ENCODE measurements at places on chromosomes 3 and 15.

- DNase-seq = no peak
Measured at GRCh38 chr3:12705981-12706380, 42.1 kb upstream of the RAF1 start.

DNA sequence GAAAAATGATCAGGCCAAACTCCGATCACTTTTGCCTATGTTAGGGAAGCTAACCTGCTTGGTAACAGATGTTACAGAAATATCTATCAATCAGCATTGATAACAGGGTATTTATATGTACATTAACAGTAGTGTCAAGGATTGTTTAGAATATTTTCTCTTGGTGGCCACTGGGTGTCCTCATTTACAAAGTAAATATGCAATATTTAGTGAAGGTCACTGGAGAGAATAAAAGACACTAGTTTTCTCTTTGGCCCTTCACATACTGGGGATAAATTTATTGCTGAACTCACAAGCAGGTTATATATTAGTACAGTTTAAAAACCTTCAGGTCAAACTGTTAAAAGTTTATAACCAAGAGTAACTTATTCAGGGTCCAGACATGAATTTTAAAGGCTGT lies 69.0 kb downstream of the TIGIT start:
- peak; percentile 43 for DNase-seq

DNA sequence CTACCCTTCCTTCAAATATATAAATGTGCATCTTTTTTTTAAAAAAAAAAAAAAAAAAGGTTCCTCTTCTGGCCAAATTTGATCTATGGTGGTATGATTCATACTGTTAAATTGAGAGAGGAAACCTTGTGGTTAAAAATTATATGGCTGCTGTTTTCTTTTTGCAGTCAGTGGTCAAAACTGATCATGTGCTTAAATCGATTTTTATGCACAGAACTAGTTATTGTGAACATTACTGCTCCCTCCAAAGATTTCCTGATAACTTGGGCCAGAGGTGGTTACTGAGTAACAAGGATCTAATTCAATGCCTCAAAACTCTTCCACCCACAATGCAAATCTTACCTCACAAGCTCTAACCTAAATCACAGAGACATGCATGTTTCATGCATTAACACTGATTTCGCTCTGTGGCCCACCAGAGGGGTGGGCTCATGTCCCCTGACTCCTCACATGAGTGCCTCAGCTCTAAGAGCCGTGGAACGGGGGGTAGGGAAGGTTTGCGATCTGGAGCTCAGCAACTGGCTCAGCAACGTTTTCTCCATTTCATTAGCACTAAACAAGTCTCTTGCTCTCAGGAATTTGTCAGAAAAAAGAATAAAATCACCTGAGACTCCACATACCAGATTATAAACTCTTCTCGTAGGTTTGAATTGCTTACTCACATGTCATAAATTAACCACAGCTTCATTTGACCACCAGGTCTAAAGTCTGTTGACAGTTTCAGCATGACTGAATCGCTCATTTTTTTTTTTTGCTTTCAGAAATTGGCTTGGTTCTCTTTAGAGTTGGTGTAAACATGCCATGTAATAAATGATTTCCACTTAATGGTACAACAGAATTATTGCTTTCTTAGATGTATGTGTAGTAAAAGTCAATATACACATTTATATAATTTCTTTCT lies 280.4 kb downstream of the CD47 start:
- DNase-seq = no peak

DNA sequence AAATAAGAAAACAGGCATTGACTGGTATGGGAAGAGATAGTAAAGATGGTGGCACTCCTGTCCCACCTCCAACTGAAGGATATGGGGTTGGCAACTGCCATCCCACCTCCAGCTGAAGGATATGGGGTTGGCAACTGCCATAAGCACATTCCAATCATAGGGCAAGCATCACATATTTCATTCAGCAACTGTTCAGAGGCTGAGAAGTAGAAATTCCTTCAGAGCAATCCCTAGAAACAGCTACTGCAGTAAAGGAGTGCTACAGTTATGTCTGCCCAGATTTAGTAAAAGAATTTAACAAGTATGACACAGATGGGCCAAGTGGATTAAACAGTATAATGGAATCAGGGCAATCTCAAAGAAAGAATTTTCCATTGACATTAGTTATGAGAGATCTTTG lies 156.8 kb downstream of the IMPG2 start:
- DNase-seq = no peak

DNA sequence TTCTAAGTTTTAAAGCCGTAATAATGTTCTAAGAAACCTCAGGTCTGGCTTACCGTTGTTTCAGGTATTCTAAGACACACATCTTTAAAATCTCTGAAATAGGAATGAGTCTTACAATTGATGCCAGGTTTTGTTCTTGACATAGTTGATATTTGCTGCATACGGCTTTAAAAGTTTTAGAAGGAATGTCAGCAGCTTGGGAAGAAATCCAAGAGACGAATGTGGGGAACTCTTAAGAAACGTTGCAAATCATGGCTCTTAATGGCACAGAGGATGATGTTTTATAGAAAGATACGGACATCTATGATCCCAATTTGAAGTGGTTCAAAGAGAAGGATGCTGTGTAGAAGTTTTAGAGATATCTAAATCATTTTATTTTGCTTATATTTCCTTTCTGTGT lies 11.5 kb downstream of the NUDT16 start:
- DNase-seq = no peak

DNA sequence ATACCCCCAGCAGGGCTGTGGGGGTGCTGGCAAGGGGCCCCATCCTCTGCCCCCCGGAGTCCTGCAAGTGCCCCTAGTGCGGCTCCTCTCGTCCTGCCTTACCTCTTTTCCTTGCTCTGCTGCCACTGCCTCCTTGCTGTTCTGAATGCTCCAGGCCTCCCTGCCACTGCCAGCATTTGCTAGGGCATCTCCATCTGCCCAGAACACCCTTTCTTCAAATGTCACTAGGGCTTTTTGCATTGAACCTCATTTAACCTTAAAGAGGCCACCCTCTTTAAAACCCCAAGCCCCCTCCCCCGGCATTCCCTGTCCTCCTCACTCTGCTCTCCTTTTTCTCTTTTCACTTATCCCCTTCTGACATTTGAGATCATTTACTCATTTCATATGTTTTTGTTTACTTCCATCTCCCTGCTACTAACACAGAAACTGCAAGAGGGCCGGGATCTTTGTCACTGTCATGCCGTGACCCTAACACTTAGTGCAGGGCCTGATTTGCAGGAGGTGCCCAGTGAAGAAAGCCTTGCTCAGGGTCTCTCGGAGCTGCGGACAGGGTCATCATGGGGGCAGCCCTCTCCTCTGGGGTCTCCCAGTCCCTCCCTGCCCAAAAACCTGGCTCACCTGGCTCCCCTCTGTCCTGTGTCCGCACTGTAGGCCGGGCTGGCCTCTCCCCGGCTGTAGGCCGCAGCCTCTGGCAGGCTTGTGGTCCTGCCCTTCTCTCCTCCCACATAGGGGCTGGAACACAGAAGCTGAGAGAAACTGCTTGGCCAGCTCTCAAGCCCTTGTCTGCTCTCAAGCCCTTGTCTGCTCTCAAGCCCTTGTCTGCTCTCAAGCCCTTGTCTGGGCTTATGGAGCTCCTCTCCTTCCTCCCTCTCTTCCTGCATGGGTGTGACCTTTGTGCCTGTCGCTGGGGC lies at the start of gene ACOX2:
TSS of gene ACOX2 (minus strand) at position 690 of the 911 bp plus-strand sequence. CDS start 2,084 bp downstream, outside the sequence.
- peak; percentile 6 for DNase-seq

DNA sequence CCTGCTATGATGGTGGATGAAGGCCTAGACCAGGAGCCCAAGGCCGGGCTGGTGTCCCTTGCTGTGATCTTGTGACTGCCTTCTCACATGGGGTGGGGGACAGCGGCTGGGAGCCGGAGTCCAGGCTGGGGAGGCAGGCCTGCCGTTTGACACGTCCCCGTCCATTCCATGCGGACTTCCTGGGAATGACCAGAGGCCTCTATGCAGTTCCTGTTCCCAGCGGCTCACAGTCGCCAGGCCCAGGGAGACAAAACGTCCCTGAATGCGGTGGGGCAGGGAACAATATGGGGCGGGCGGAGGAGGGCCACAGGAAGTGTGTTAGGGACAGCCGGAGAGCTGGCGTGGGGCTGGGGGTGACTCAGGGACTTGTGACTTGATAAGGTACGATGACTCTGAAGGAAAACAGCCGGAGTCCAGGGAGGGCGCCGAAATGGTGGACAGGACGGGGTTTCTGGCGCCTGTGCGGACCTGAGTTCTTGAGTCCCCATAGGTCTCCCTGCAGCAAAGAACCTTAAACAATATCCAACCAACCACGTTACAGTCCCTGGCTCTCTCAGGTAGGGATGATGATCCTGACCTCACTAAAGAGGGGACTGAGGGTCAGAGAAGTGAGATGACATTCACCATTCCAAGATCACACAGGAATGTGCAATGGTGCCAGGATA lies 40.5 kb upstream of the SMAD6 start:
- DNase-seq = no peak

DNA sequence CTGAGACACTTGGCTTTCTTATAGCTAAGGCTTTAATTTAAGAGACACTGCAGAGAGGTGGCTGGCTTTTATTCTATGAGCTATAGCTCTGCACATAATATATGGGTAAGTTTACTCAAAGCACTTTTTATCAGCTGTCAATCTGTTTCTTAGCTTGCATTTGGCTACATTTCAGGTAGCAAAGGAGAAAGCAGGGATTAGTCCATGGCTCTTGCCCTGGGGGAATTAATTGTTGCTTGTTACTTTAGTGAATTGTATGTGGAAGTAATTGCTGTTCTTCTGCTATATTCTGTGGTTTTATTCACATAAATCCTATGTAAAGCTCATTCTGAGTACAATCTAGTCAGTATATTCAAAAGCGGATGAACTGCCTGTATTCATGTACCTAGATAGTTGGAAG lies 14.4 kb upstream of the CCDC39 start:
- DNase-seq = no peak

- no peak for DNase-seq
Measured at GRCh38 chr3:18111796-18112232, 313.3 kb downstream of the SATB1 start.

GRCh38 chr15:77004189-77004588 lies 9.3 kb downstream of the PSTPIP1 start:
- no peak for DNase-seq

DNA sequence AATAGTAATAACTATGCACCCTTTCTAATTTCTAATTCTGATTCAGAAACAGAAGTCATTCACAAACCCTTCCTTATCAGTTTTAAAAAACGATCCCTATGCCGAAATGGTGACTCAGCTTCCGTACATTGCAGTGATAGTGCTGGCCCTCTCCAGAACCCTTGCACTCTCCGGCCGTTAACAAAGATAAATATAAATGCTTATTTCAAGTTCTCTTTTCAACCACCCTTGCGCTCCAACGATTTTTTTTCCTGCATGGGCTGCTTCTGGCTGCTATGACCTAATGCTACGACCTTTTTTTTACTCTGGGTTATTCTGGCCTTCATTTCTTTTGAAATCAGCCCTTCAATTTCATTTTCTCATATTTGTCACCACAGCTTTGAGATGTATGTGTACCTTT lies 646.2 kb downstream of the NTRK3 start:
- DNase-seq = no peak

GRCh38 chr3:124960105-124960504 lies 25.6 kb upstream of the MUC13 start:
- no peak for DNase-seq

Data from DMS53 (cell line).